Stimulated activated CD8-positive, alpha-beta memory T cell treated with anti-CD3 and anti-CD28 coated beads, Interleukin-4, amount 100 ng/mL, for 24 hours (primary cell): ENCODE measurements at places on chromosomes 12 and 14.

DNA sequence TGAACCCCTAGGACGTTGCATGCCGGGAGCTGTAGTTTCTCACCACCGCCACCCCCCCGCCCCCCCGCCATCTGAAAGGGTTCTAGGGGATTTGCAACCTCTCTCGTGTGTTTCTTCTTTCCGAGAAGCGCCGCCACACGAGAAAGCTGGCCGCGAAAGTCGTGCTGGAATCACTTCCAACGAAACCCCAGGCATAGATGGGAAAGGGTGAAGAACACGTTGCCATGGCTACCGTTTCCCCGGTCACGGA, 501 bp upstream of the HSP90B1 start:
- no peak for DNase-seq

GRCh38 chr14:58060898-58061297, 91.1 kb downstream of the ARMH4 start:
- DNase-seq: no peak

DNA sequence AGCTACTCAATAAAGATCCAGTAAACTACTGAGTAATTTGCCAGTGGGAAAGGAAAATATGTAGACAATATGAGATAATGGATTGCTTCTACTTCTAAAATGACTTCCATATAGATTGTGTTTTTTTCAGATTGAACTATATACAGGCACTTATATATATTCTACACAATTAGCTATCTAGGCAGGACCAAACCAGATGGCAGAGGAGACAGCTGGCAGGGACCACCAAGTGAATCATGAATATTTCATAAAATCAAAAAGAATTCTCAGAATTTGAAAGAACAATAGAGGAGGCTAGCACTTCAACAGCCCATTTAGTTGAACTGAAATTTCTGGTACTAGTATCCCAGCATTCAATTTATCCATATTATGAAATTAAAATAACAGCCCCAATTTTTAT, 338.0 kb upstream of the RPL10L start:
- no peak for DNase-seq

- DNase-seq: no peak
These were observed 3.6 kb downstream of the ZFHX2 start for GRCh38 chr14:23547924-23548323.

DNA sequence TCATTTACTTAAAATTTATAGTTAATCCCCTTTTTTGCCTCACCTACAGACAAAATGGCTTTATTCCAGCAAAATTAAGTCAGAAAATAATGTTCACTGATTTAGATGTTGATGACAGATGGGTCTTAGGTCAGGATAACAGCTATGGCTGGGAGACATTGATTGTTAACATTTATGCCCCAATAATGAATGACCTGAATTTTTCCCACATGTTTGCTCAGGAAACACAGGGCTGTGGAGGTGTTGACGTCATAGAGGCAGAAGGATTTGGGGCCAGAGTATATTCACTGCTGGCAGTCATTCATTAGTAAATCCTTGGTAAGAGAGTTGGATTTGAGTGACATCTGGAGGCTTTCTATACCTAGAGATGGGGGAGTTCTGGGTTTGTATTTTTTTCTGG, 121.3 kb downstream of the PDE3A start:
- DNase-seq: no peak
